Left lung (tissue), 14 donors: ENCODE measurements at places on chromosomes 16 and 17. TPM values are rescaled to one million over a fixed set of nuclear protein-coding genes. Genes with fewer than 3 reads are reported as not detected.

DNA sequence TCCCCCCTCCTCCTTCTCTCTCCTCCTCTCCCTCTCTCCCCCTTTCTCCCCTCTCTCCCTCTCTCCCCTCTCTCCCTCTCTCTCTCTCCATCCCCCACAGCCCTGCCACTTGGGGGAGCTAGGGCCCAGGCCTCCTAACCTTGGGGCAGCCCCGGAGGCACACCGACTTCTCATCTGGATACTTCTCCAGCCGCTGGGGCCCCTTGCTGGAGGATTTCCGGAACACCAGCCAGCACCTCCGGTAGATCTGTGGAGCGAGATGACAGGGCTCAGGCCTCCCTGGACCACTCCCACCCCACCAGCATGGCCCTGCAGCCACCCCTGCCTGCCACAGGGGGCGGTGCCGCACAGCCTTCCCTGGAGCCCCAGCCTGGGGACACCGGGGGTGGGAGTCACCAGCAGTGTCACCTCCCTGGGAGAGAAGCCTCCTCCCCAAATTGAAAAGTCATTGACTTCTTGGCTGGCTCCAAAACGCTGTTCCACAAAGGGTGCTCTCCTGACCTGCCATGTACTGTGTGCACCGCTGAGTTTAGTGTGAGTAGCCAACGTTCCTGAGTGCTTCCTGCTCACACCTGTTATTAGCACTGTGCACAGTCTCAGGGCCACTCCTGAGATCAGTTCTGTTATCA, 10.5 kb downstream of the DOK4 start:
- DNase-seq = peak; percentile 50

DNA sequence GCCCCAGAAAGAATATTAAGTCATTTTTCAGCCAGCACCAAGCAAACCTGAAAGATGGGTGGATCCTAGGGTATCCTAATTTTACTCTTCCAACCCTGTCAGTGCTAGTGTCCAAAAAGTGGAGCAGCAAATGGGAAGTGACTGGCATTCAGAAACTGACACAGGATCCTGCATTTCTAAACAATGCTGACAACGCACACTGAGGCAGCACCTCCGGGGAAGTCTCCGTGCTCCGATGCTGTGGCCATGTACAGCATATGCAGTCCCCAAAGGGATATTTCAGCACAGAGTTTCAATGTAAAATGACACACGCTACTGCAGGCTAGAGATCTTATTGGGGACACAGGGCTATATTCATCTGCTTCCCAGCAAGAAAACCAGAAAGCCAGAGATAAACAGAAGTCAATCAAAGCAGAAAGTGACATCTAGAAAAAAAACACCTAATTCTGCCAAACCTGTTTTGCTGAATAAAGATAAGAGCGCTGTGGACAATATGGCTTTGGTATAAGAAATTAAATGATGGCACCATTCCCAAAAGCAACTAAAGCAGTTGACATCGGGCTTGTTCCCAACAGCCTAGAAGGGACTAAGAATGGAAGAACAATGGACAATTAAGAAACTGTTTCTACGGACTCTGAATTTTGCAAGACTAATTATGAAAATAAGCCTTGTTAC, 17.3 kb downstream of the XYLT1 start:
- DNase-seq = no peak

Gene RNF43
- 55.8 TPM for polyA plus RNA-seq

Gene MMP25
- 2.1 TPM for polyA plus RNA-seq

Gene LCAT
- polyA plus RNA-seq = 23.9 TPM

- DNase-seq = no peak
These were observed 44.1 kb downstream of the ZNF423 start for GRCh38 chr16:49811644-49812334.

GRCh38 chr16:57563487-57563750, 21.0 kb downstream of the ADGRG5 start:
- no peak for DNase-seq

Gene SCIMP
- 3.5 TPM for polyA plus RNA-seq

DNA sequence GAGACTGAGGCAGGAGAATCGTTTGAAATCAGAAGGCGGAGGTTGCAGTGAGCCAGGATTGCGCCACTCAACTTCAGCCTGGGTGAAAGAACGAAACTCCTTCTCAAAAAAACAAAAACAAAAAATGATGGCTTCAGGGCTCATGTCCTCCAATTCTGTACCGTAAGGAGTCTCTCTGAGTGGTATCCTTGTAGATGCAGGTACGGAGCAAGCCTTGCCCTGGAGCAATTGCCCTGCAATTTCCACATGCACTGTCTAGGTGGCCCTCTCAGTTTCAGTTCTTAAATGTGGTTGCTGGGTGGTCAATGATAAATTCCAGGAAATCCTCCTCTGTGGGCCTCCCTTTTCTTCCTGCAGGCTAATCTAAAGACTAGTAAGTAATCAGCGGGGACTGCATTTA, 10.6 kb downstream of the TMEM238L start:
- no peak for DNase-seq

Gene NOXO1
- 0.50 TPM for polyA plus RNA-seq

- no peak for DNase-seq
These were observed 74.5 kb downstream of the ABCC6 start for GRCh38 chr16:16148755-16149154.

DNA sequence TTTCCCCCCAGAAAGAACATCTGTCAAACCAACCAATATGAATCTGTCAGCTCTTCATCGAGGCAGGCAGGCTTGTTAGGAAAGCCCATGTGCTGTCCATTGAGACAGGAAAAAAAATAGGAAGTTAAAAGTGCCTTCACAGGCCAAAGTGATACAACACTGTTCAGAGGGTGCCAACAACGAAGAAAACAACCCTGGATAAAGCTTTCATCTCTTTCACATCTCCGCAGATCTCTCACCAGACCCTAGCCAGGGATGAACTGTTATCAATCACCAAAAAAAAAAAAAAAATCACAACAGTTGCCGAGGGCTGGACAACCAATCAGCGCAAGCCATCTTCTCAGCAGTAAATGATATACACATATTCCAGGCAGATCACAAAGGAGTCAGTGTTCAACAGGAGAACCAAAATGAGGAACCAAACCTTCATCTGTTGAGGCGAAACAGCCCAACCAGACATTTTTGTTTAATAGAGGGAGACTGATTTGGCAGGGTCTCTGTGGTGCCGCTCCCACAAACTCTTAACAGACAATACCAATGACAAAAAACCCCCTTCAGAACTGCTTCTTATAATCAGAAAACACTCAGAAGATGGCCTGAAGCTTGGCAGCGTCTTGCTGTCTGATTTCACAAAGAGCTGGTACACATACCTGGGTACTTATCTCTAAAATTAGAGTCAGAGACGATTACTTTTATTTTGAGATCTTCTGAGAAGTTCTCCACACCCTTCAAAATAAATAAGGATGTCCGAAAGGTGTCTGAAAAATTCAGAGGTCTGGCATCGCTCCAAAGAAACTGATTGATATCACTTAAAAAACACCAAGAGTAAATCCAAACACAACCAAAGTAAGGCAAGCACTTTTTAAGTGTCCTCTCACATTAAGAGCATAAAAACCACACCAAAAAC, 1.8 kb downstream of the MAP3K14 start:
- DNase-seq = no peak

DNA sequence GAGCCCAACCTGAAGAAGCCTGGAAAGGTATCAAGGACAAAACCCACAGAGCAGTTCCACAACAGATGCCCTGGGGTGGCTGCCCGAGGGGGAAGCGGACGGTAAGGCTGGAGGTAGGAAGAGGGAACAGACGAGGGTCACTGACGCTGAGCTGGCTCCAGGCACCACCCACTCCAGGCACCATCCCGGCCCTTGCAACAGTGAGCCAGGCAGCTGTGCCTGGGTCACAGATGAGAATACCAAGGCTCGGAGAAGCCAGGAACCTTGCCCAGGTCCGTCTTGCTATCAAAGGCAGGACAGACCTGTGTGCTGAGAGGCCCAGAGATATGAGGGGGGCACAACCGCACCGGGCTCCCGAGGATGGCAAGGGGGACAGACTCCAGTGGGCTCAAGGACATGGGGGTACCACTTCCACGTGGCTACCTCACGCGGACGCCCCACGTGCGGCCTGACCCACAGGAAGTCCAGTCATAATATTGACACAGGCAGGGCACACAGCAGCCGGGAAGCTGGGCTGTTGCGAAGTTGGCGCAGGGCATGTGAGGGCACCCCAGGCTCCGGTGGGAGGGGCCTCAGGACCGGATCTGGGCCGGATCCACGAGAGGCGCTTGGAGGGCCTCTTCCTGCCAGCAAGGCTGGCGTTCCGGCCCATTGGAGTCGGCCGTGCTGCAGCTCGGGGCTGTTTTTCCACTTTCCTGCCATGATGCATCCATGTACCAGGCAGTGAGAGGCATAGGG, 29.9 kb downstream of the PEMT start:
- peak; percentile 90 for DNase-seq

GRCh38 chr17:40888196-40888720, 3.2 kb upstream of the KRT20 start:
- DNase-seq = no peak

- no peak for DNase-seq
These were observed at the start of gene SLC16A11 for GRCh38 chr17:7043497-7044198. SLC16A11 (minus strand) TSS chr17:7044092; CDS start chr17:7043513, 579 bp downstream.

DNA sequence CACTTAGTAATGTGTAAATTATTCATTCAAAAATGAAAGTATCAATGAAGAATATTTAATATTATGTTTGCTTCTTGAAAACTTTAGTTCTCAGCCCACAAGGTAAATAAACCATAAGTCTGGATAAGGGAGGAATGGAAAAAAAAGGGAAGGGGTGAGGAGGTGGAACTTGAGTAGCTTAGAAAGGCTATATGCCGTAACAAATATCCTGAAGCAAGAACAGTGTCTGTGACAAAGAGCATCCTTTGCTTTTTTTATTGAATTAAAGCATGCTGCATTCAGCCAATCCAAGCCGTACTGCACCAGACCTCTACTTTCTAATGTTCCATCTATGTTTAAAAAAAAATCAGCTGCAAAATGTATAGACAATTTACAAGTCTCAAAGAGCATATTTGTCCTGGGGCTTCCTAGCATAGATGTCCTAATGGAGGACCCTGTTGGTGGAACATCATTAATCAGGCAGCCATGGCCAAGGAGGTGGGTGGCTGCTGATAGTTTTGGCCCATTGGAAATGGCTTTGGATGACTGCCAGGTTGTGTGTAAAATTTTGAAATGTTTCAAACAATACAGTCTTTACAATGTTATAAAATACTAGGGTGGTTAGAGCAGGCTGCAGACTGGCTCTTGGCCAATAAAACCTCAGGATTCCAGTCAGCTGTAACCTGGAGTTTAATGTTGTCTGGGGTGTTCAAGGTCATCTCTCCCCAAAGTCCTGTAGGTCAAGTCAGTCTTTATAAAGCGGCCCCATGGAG, 895.8 kb upstream of the SOX9 start:
- DNase-seq = no peak

GRCh38 chr16:31517800-31518402, 9.7 kb upstream of the RUSF1 start:
- no peak for DNase-seq

Gene ADAP2
- polyA plus RNA-seq = 5.1 TPM

GRCh38 chr16:12020009-12020408, 43.5 kb downstream of the SNX29 start:
- no peak for DNase-seq

- DNase-seq = no peak
These were observed 20.1 kb downstream of the USP6 start for GRCh38 chr17:5135726-5136579.

GRCh38 chr17:71975331-71975801, 145.5 kb upstream of the SOX9 start:
- peak; percentile 34 for DNase-seq

GRCh38 chr17:9956474-9957131, 51.5 kb upstream of the RCVRN start:
- DNase-seq = no peak

- no peak for DNase-seq
These were observed 13.1 kb upstream of the GRB2 start for GRCh38 chr17:75418531-75418930.

Gene CLEC19A
- polyA plus RNA-seq = 0.18 TPM

Gene ELOB
- polyA plus RNA-seq = 165 TPM

Gene PER1
- 28.0 TPM for polyA plus RNA-seq

DNA sequence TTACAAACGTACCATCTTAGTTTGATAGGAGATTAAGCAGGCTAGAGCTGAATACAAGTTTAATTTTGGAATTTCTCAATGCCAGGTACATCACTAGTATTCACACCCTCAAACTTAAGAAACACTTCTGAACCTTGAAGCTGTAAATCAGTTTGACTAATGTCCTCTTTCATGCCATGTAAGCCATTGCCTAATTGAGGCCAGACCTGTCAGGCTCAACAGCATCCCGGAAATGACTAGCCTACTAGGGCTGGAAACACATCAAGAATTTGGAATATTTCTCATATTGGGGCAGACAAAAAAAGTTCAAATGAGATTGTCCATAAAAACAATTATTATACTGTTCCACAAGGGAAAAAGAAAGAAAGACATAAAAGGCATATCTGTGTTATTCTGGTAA, 1.7 kb downstream of the USP32 start:
- DNase-seq = no peak

- DNase-seq = no peak
These were observed 26.0 kb downstream of the MSI2 start for GRCh38 chr17:57282296-57282695.

Gene P3H4
- 42.8 TPM for polyA plus RNA-seq
